ENCODE measurements at places on chromosomes 2 and 18. TPM values are rescaled to one million over a fixed set of nuclear protein-coding genes. Genes with fewer than 3 reads are reported as not detected.

The CAPN14 gene
- total RNA-seq, result not detected

The LANCL1 gene
- total RNA-seq, result 23.8 TPM

The DES gene
- total RNA-seq, result not detected

The USP14 gene
- 22.9 TPM for total RNA-seq

The PSMA8 gene
- not detected for total RNA-seq

The NAT8 gene
- not detected for total RNA-seq

The MEIS1 gene
- 0.76 TPM for total RNA-seq

The PDIA6 gene
- 307 TPM for total RNA-seq

The GKN1 gene
- total RNA-seq, result not detected

The GREB1L gene
- 6.0 TPM for total RNA-seq

The FLACC1 gene
- total RNA-seq, result 0.65 TPM

The NEB gene
- 1.2 TPM for total RNA-seq

The RGPD3 gene
- total RNA-seq, result 0.38 TPM

The CD8A gene
- not detected for total RNA-seq

The MARCO gene
- total RNA-seq, result not detected

The NLRC4 gene
- total RNA-seq, result not detected

The PSMG2 gene
- total RNA-seq, result 80.4 TPM

The SLC5A7 gene
- total RNA-seq, result not detected

The NOL4 gene
- 0.29 TPM for total RNA-seq

The SOWAHC gene
- 6.2 TPM for total RNA-seq

The SLC9A4 gene
- under 0.01 TPM for total RNA-seq

The PRKAG3 gene
- not detected for total RNA-seq

The ELOA2 gene
- total RNA-seq, result not detected
